ENCODE measurements at places on chromosomes 3 and 15. TPM values are rescaled to one million over a fixed set of nuclear protein-coding genes. Genes with fewer than 3 reads are reported as not detected.

DNA sequence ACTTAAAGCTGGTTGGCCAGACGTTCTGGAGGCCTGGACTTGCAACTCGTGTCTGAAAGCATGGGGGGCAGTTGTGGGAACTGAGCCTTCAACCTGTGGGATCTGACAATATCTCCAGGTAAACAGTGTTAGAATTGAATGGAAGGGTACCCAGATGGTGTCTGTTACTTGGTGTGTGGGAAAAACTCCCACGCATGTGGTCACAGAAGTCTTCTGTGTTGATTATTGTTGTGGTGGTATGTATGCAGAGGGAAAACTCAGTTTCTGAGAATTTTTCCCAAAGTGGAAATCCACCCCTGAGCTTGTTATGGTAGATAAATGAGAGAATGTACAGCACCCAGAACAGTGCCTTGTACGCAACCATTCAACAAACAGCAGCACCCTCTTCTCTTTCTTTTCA lies 238.1 kb upstream of the ICE2 start:
- H3K36me3 ChIP-seq: peaks cover 2% of the 10 kb centered on the region
- H3K4me3 ChIP-seq: peak overlapping the region; percentile 28
- H3K27ac ChIP-seq: peak overlapping the region; percentile 100
- H3K4me1 ChIP-seq: peaks cover 55% of the 10 kb centered on the region

The TTLL13 gene
- not detected for total RNA-seq

- no peak for DNase-seq
- peaks cover 4% of the 10 kb centered on the region for H3K27me3 ChIP-seq
- no peaks in the 10 kb centered on the region for H3K36me3 ChIP-seq
- H3K27ac ChIP-seq: no peak overlapping the region
- H3K4me3 ChIP-seq: no peak overlapping the region
- H3K4me1 ChIP-seq: no peaks in the 10 kb centered on the region
Observed at GRCh38 chr15:99143655-99144610, 39.1 kb downstream of the SYNM start.

DNA sequence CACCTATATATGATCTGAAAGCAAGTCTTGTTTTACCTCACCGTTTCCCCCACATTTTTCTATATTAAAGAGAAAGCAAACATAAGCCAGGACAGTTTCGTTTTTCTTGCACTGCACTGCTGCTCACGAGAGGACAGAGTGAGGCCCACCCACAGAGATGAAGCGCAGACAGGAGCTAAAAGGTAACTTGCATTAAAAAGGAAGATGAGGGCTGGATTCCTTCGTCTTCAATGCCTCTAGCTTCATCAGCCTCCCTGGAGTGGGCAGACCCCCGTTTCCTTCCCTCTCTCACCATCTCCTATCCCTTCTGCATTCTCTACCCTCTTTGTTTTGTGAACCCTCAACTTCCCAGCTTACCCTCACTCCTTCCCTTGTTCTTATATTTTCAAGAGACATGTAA lies 18.9 kb downstream of the SUMF1 start:
- no peaks in the 10 kb centered on the region for H3K27me3 ChIP-seq
- H3K27ac ChIP-seq: peak overlapping the region; percentile 43
- H3K4me1 ChIP-seq: peaks cover 10% of the 10 kb centered on the region
- no peak overlapping the region for H3K4me3 ChIP-seq
- no peak for DNase-seq
- peaks cover 19% of the 10 kb centered on the region for H3K36me3 ChIP-seq
